ENCODE measurements at places on chromosomes 2 and 18. TPM values are rescaled to one million over a fixed set of nuclear protein-coding genes. Genes with fewer than 3 reads are reported as not detected.

DNA sequence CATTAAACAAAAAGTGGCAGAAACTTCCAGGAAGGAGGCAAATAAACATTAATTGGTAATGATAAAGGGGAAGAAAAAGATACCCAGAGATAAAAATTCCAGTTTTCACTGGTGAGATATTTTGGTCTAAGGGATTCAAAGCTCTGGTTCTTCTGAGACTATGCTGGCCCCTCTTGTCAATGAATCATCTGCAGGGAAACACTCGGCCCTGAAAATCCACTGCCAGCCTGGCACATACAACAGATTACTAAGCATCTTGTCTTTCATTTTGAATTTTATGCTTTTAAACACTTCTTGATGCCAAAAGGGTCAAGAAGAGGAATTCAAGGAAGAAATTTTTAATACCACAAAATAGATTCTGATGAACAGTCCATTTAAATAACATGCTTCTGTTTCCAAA lies 1603.8 kb upstream of the ZEB2 start:
- no peak for DNase-seq

DNA sequence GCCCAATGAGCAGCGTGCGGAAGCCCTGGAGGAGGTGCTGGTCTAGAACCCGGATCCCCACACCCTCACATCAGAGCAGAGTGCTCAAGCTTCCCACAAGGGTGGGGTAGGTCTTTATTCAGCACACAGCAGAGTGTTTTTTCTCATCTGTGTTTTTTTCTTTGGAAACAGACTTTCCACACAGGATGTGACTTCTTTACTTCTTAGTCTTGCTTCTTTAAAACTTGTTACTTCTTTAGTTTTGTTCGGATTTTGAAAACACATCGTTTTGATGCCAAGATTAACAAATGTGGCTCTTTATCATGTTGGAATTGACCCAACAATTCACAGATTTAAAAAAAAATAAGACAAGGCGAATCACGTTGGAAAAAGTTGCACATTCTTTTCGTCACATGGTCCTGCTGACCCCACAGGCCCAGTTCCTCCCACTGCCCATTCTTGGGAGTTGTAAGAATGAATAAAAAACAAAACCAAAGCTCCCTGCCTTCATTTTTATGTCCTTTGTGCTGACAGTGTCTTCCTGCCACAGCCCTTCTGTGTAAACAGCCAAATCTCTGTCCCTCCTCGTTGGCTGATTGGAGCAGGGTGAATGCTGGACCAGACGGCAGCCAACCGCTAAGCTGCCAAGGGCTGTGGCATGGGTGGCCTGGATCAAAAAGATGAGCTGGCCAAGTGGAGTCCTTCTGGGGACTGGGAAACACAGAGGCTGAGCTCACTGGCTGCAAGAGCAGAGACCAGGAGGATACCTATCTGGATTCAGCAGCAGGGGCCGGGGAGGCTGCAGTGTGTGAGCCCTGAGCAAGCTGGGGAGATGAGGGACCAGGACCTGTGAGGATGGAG lies 81.6 kb downstream of the TWIST2 start:
- DNase-seq: no peak

DNA sequence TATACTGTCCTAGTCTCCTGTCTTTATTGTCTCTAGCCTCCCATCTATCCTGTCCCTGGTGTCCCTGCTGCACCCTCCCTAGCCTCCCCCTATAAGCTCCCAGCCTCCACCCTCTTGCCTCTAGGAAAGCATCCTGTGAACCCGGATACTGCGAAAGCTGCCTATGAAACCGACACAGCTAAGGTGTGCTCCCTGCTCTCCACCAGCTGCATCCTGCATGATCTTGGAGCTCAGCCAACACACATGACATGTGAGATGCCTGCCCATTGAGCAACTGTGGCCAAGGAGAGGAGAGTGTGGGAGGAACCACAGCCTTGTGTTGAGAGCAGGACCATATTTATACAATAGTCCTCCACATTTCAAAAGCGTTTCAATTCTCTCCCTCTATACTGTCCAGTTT lies 187.1 kb downstream of the ZBTB7C start:
- DNase-seq: no peak

MLPH gene
- 4.7 TPM for total RNA-seq

GRCh38 chr18:2994603-2995432 lies 18.1 kb downstream of the LPIN2 start:
- DNase-seq: peak; percentile 4

- DNase-seq: no peak
These were observed 54.2 kb downstream of the LTBP1 start for GRCh38 chr2:33000986-33001385.

- DNase-seq: no peak
These were observed 115.3 kb upstream of the NDUFV2 start for GRCh38 chr18:8987241-8987640.

All from esophagus squamous epithelium (tissue), 5 donors.